Nephron progenitor cell (in vitro differentiated cells): ENCODE measurements at places on chromosomes 12 and 14.

DNA sequence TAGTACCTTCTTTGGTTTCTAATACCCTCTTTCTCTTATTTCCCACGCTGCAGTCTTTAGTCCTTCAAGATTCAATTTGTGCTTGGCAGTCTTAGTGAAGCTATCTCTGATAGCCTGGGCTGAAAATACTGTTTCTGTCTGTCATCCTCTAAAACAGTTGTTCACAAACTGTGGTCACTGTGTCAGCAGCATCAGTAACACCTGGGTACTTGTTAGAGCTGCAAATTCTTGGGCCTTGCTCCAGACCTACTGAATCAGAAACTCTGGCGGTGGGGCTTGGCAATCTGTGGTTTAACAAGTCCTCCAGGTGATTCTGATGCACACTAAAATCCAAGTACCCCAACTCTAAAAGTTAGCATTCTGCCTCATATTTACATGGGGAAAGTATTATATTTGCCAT, 217.5 kb upstream of the SEL1L start:
- DNase-seq, result no peak

DNA sequence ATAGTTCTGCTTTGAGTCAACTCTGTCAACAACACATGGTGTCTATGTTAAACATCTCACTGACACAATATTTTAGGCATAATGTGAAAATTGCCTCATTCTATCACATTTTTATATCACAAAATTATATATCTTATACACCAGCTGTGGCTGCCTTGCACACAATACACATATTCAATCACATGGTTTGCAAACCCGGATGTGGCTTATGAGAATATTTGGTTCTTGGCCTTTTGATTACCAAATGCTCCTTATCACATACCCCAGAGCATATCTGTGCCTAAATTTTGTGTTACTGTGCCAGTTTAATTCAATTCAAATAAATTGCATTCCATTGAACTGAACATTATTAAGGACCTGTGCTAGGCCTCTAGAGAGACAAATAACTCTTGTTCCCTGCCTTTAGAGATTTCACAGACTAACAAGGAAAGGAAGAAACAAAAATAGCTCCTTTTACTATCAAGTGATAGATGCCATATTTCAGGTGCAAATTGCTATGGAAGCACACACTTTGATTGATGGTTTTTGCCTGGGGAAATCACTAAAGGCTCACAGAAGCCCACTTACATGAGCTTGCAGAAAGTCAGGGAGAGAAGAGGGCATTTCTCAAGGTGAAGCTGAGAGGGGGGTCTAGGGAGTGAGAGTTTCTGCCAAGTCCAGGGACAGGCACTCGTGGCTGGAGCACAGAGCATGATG, 63.4 kb downstream of the PPP1R36 start:
- no peak for DNase-seq

DNA sequence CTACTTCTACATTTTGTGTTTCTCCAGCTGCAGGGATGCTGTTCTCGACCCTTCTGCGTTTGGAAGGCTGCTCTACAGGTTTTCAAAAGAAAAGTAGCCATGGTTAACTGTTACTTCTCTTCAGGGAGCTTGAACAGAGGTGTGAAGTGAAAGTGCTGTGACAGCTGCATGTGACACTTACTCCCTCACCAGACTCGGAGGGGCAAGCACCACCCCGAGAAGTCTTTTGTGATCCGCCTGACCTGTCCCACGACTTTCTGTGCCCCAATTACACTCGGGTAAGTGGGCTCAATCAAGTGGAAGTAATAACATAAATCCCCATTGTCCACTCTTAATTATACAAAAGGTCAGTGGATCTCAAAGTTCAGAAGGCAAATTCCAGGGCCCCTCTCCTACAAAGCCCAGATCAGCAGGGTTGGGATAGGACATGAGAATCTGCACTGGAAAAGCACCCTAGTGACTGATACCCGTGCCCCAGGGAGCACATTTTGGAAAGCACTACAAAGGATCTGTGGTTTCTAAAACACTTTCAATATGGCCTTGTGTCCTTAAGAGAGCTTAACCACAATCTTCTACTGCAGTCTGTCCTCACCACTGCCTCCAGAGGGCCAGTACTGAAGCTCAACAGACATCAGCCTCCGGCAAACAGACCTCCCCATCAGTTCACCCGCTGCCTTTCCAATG, 11.5 kb downstream of the FICD start:
- no peak for DNase-seq

DNA sequence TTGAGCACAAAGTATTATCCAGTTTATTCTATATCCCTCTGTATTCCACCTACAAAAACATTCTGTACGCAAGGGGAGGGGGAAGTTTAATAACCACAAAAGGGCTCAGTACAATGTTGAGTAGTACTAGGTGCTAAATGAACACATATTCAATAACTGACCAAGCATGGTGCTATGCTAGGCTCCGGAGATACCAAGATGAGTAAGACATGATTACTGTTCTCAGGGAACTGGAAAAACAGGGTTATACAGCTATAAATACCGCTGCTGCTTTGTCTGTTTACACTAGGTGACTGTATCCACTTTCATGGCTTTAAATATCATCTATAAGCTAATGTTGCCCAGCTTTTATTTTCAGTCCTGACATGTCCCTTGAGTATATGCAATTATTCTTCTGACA, 135.8 kb downstream of the INSM2 start:
- no peak for DNase-seq

- no peak for DNase-seq
Measured at GRCh38 chr12:51448618-51449256, 24.1 kb downstream of the SLC4A8 start.

- DNase-seq, result no peak
Measured at GRCh38 chr12:47033789-47034555, 45.4 kb upstream of the PCED1B start.

GRCh38 chr12:22709292-22709691, 84.3 kb downstream of the ETNK1 start:
- DNase-seq, result no peak

GRCh38 chr12:26410689-26411088, 215.3 kb downstream of the SSPN start:
- DNase-seq, result no peak

GRCh38 chr14:37585971-37586796, 8.9 kb downstream of the FOXA1 start:
- no peak for DNase-seq

- DNase-seq, result no peak
Measured at GRCh38 chr12:14656846-14657245, 39.6 kb downstream of the GUCY2C start.

- DNase-seq, result no peak
Measured at GRCh38 chr12:88339966-88340365, 197.9 kb downstream of the TMTC3 start.

- no peak for DNase-seq
Measured at GRCh38 chr12:3959799-3960560, 86.8 kb upstream of the PARP11 start.

- no peak for DNase-seq
Measured at GRCh38 chr12:99146185-99146584, 501.1 kb downstream of the APAF1 start.

- no peak for DNase-seq
Measured at GRCh38 chr14:96894966-96895365, 97.8 kb downstream of the VRK1 start.

DNA sequence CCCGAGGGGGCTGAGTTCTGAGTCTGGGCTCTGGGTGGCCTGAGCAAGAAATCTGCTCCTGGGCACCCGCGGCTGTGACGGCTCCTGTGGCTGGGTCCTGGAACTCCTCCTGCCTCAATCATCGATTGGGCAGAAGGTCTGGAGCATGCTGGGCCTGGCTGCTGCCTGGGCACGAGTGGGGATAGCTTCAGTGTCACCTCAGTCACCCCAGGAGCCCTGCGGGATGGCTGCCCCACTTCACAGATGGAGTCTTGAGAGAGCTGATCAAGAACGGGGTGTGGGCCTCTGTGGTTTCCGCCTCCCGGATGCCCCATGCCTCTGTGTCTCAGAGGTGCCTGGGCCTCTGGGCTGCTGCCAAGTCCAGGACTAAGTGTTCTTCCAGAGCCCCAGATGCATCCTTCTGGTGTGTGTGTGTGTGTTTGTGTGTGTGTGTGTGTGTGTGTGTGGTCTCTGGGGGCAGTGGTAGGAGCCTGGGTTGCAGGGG, 185.6 kb upstream of the C14orf180 start:
- no peak for DNase-seq

- no peak for DNase-seq
Measured at GRCh38 chr12:126171937-126172559, 1106.8 kb downstream of the AACS start.

- no peak for DNase-seq
Measured at GRCh38 chr12:64122995-64123394, 99.1 kb downstream of the KICS2 start.

- DNase-seq, result no peak
Measured at GRCh38 chr12:12127304-12127703, 56.6 kb downstream of the BCL2L14 start.

- no peak for DNase-seq
Measured at GRCh38 chr14:63435838-63436237, 107.3 kb downstream of the PPP2R5E start.

- no peak for DNase-seq
Measured at GRCh38 chr12:10101042-10101579, 2.3 kb upstream of the CLEC1A start.

DNA sequence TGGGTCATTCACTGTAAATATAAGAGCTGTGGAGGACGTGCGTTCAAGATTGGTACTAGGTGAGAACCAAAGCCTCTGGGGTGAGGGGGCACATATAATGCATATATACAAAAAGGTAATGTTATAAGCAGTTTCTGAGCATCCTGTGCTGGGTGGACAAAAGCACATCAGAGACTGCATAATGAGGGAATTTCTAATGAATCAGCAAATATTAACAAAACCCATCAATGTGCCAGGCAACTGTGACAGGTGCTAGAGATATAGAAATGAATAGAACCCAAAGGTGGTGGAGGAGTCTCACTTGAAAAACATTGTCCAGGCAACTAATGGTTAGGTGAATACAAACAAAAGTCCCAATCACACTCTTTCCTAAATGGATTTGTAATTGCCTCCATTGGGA, 74.7 kb downstream of the GPR65 start:
- DNase-seq, result no peak

DNA sequence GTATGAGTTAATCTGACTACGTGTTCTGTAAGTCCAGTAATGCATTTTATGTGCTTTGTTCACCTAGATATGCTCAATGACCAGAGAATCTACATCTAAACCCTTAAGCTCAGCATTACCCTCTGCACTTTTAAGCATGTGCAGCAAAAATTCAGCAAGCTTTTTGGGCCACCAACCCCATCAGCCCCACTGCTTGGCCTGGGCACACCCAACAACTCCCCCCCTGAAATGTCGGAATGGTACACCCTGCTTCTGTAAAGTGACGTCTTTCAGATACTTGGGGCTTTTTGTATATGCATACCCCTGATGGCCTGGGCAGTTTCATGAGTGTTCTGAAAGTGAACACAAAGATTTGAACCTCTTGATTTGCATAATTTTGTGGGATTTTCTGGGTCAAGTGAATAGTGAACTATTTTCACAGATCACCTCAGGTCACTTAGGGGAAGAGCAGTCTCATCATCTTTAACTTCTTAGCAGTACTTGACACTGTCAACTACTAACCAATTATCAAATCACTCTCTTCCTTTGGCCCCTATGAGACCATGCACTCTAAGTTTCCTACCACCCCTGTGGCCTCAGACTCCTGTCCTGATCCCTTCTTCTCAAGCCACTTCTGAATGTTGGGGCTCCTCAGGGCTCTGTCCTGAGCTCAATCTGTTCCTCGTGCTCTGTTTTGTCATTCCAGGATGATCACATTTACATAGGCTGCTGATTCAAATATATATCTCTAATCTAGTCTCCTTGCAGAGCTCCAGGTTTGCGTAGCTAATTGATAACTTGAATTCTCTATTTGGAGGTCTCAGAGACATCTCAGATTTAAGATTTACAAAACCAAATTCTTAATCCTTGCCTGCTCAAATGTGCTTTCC, 36.3 kb upstream of the PPM1A start:
- DNase-seq, result no peak

DNA sequence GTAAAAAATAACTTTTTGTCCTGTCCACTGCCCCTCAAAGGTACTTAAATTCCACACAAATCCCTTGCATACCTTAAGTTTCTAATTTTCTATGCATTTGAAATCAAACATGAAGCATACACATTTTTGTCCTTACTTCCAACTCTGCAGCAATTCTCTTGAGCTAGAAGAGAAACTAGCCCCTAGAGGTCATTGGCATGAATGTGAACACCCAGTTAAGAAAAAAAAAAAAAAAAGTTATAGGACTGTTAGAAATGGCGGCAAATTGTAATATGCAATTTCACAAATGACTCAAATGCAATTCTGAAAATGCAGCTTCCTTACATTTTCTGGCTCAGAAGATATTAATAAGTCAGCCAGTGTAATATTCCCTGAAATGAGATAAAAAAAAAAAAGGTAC, 4.6 kb upstream of the ESR2 start:
- DNase-seq, result no peak

DNA sequence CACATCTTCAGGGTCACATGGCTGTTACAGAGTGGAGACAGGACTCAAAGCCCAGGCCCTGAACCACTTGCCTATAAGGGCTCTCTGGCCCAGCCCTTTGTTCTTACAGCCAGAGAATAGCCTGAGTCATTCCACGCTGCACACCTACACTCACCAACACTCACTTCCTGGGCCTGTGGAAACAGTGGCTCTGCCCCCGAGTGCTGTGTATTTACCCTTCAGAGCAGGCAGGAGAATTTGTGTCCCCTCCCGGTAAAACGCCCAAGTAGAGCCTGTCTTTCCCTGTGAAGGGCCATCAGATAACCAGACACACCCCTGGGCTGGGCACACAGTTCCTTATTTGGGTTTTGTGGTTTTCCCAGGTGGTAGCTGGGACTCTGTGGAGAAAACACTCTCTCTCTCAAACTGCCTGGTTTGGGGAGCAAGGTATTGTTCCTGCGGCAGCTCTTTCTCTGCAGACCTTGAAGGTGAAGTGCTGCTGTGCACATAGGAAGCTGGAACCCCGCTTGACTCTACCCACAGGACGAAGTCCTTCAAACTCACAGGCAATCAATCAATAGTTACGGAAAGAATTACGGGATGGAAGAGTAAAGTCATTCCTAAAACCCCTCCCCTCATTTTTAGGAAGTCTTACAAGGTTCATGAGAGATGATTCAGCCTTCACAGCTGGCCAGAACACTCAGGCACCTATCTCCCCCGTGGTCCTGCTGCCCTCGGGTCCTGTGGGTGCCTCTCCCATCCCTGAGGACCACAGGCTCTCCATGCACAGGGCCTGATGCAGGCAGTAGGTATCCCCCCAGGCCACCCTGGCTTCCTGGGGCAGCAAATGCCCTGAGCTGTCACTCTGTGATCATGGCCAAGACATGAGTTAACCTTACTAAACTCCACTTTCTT, 20.3 kb downstream of the FIGNL2 start:
- DNase-seq, result no peak

GRCh38 chr14:102362084-102362483, 606 bp downstream of the CINP start:
- DNase-seq, result no peak

GRCh38 chr12:94001691-94002090, 146.7 kb upstream of the PLXNC1 start:
- no peak for DNase-seq

DNA sequence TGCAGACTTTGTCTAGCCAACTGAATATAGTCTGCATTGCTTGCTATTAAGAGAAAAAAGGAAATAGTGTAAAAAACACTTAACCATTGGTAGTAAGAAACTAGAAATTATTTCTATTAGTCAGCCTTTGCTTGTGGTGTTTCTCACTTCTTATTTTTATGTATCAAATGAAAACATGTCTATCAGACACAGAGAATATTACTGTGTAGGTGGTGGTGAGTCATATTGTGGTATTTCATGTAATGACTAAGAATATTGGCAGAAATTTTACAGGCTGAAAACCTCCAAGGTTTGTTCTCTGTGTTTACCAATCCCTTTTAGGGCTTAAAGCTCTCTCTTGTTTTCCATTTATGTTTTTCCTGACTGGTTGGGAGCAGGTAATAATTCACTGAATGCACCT, 87.2 kb downstream of the DAAM1 start:
- DNase-seq, result no peak
